ENCODE measurements at places on chromosomes 5 and 9. TPM values are rescaled to one million over a fixed set of nuclear protein-coding genes. Genes with fewer than 3 reads are reported as not detected.

Gene C9
- total RNA-seq: not detected

- no peak for DNase-seq
These were observed 816.5 kb downstream of the EFNA5 start for GRCh38 chr5:106854105-106854687.

Gene ENTREP1
- total RNA-seq: 25.0 TPM

GRCh38 chr5:141877356-141878185 is 639 bp downstream of the PCDH1 start:
- DNase-seq: no peak

Gene CCDC183
- total RNA-seq: 2.0 TPM

All from right cardiac atrium (tissue), 5 donors.